M059J (cell line): ENCODE measurements at places on chromosomes 6 and 20.

DNA sequence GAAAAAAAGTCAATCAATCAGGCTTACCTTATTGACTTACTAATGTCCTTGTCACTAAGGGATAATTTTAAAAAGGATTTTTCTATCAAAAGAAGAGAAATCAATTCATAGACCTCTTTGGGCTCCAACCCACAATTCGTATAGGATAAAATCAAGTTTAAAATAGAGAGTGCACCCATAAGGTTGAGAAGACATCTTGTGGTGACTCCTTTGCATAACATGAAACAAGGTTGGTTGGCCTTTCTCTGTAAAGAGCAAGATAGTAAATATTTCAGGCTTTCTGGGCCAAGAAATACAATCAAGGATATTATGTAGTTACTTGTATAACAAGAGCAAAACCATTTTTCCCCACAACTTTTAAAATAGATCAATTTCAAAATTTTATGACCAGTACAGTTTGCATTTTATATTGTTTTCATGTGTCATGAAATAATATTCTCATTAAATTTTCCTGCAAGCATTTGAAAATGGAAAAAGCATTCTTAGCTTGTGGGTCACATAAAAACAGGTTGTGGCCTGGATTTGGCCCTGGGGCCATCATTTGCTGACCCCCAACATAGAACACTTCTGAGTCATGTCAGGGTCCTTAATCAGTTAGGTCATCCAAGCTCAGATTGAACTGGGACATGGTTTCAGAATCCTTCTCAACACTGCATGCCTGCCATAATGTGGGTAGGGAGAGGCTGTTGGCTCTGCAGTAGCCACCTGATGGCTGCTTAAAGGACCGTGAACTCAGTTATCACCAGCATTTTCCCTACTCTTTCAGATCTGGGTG, 76.7 kb downstream of the MYB start:
- peak; percentile 75 for DNase-seq

DNA sequence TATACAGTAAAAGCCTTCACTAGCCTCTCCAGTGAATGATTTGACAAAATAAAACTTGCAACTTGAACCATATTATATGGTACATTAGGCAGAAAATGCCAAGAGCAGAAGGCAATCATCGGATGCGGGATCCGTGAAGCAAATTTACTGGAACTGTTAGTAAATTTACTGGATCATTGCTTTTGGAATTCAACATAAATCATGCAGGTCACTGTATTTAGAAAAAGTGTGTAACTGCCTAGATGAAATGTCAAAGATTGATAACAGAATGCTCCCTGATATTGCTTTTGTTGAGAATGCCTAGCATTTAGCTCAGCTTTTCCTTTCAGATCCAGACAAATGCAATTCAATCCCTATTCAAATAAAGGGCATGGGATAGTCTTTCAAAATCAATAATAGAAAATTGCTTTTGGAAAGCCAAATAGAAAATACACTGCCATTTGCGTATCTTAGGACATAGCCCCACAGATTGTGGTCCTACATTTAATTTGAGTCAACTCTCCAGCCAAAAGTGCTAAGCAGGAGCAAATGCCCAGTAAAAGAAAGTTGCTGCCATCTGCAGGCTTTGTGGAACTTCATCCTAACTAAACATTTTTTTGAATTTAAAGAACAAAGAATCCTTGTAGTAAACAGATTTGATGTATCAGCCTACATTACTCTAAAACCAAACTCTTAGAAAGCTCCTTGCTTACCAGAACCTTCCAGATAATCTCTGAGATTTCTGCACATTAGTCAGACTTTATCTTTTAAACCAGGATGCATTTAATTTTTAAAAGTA, 109.5 kb upstream of the HSF2 start:
- peak; percentile 3 for DNase-seq

DNA sequence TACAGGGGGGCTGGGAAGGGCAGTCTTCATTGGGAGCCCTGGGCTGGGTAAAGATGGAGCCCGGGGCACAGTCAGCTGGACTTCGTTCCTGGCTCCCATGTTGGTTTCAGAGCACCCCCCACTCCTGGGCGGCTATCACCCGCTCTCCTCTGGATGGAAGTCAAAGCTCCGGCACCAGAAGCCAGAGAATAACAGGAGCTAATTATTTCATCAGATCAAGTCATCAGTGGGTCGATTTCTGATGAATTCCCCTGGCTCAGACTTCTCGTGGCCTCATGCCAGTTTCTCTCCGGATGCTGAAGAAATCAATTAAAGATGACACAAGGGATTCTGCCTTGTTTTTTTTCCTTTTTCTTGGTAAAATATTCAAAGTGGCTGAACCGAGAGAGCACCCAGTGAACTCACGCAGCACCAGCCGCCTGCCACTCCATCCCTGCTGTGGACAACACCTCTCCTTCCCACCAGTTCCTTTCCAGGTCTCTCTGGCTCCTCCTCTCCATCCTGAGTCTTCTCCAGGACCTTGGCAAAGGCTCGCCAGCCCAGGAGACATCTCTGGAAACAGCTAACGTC, 22.5 kb downstream of the SULF2 start:
- DNase-seq, result no peak

GRCh38 chr20:12670301-12670700, 338.5 kb upstream of the SPTLC3 start:
- DNase-seq, result no peak

DNA sequence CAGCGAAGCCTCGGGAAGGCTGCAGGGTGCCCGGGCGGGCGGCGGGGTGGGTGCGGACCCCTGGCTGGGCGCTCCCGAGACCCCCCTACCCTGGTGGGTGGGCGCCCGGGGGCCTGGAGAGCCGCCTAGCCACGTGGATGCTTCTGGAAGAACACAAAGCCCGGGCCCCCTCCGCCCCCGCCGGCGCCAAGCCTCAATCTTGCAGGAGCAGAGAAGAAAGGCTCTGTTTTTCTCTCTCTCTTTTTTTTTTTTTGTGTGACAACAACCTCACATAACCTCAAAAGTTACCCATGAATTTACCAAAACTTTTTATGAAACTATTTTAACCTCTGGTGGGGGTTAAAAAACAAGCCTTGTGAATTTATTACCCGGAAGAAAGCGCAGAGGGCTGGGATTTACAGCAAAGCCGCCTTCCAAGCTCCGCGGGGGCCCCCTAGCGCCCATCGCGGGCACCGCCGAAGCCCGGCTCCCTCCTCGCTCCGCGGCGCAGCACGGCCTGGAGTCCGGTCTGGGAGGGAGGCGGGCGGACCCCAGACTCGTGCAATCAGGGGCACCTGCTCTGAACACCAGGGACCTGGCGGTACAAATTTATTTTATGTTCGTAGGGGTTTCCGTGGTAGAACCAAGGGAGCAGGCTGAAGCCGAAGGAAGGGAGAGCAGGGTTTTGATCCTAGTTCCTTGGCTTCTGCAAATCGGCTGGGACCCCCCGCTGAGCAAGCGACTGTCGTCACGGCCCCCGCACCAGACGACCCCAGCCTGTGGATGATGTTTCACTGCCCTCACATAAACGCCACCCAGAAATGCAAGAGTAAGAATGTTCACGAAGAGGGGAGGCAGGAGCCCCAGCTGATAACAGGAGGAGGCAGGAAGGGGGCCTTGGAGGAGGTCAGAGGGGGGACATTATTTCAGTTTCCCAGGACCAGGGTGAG, 58.9 kb downstream of the ZNF831 start:
- DNase-seq, result peak; percentile 62

- DNase-seq, result no peak
These were observed 69.4 kb downstream of the KCNQ5 start for GRCh38 chr6:72691249-72691648.

- no peak for DNase-seq
These were observed 63.3 kb upstream of the EXOC2 start for GRCh38 chr6:756224-756623.

DNA sequence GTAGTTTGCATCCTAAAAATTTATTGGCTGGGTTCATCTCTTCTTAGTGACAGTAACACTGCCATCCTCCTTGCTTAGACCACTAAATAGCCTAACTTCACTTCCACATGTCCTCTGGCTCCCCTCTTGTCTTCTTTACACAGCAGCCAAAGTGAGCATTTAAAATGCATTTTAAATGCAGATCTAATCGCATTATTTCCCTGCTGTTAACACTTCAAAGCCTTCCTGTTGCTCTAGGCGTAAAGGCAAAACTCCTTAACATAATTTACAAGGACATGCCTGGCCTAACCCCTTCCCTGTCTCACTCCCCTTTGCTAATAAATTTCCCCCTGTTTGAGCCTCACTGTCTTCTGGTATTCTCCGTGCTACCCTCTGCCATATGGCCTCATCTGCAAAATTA, 26.5 kb downstream of the NKAIN2 start:
- DNase-seq, result no peak

DNA sequence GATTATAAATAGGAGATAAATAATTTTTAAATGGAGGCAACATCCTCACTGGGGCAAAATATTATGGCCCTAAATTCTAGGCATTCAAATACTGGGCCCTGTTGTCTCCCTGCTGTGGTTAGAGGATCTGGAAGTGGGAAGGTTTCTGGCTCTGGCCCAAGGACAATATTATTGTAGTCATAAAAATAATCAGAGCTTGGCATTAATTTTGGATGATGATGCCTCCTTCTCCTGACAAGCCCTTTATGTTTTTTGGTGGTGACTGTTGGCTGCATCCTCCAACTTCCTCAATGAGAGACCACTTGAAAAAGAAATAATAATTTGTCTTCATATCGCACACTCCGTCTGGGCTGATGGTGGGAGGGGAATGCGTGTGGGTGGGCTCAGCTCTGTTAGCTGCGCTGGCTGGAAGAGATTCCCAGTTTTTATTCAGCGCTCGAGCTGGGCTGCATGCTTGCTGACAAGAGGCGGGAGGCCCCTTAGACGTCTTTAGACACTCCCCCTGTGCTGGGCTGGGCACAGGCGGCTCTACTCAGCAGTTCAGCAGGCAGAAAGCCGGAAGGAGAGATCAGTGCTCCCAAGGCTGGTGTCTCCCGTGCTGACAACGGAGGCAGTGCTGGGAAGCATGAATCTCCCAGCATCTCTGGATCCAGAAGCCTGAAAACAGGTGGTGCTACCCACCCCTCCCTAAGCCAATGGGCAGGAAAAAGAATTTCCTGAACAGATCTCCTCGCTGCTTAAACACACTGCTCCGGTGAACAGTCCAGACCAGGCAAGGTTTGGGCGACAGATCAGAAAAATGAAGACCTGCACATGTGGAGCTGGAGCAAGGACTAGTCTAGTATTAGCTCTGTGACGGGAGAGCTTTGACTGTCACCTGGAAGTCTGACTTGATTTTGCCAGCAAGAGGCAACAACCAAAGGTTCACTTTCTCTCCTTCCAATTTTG, 97.7 kb downstream of the SYCP2 start:
- no peak for DNase-seq
